Thoracic aorta (tissue), 2 donors: ENCODE measurements at places on chromosomes 1 and 21. TPM values are rescaled to one million over a fixed set of nuclear protein-coding genes. Genes with fewer than 3 reads are reported as not detected.

The FCGR3A gene
- total RNA-seq = 46.8 TPM

The GABPA gene
- total RNA-seq = 14.9 TPM

The RYR2 gene
- 59.0 TPM for total RNA-seq

The PLA2G2E gene
- total RNA-seq = not detected
